Dorsolateral prefrontal cortex (tissue), 122 donors: ENCODE measurements at places on chromosomes 5 and 9.

- DNase-seq, result no peak
Measured at GRCh38 chr5:98483301-98483685, 290.2 kb upstream of the RGMB start.

DNA sequence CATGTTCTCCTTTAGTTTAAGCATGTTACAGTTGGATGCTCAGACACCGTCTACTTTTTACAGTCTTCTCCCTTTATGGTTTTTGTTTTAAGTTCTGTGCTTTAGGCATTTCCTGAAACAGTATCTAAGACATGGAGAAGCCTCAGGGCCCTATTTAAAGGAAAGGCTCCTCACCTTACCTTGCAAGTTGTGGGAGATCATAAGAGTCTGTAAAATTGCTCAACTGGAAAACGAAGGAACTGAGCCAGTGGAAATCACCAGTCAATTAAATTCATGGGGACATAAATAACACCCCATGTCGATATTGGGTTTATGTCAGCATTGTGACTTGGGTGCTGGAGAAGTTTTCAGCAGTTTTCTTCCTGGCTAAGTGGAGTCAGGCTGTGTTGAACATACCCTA, 239.2 kb downstream of the KIF4B start:
- no peak for DNase-seq

DNA sequence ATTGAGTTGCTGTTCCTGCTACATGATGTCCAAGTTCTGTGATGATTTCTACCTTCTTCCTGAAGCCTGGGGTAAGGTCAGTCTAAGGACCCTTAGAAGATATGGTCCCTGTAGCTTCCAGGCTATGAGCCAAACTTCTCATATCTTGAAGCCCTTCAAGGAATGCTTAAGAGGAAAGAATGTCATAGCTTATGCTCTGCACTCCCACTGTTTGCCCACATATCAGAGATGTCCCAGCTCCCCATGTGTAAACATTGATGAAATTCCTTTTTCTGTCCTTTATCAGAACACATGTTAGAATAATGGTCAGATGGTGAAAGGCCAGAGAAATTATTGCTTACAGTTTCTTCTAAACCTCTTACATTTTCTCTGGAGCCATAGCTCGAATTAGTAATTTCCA, 41.4 kb upstream of the RUSC2 start:
- no peak for DNase-seq

DNA sequence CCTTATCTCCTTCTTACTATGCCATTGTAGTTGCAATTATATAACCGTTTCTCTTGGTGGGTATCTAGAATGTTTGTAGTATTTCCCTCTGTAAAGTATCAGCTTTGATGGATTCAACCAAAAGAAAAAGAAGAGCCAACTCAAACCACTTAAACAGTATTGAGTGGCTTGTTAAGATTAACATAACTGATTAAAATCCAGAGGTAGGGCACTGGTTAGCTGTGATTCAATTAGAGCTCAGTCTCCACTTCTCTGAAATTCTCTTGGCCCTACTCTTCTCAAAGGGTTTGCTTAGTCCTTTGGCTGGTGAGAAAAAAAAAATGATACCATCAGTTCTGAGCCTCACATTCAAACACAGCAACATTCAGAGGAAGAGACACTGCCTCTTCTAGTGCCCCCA, 37.0 kb downstream of the TYRP1 start:
- DNase-seq, result no peak

GRCh38 chr9:36924071-36924470, 110.0 kb downstream of the PAX5 start:
- no peak for DNase-seq

DNA sequence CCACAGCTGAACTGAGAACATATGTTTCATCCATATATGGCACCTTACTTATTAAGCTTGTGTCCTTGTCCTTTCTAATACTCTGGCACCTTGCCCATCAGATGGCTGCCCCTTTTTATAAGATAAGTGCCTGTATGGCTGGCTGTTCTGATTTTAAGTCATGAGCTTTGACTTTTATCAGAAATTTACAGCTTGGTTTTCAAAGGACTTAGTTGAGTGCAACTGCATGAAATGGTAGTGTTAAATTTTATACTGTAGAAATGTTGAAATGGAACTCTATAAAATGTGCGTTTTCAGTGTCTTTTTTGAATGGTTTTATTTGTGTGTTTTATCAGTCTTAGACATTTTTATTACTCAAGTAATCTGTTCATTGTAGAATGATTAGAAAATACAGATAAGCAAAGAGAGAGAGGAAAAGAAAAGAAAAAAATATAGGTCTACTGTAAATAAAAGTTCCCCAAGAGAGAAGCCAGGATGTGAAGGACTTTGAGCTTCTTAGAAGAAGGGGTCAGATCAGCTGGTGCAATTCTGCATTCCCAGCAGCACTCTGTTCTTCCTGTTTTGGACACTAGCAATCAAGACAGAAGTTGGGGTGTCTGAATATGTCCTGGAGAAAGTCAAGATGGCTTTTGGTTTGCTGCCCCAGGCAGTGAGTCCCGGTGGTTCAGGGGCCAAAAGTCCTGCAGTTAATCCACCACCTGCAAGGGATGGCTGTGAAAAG, 38.9 kb downstream of the ARHGAP26 start:
- DNase-seq, result no peak

GRCh38 chr5:113527746-113528145, 14.3 kb downstream of the YTHDC2 start:
- no peak for DNase-seq

DNA sequence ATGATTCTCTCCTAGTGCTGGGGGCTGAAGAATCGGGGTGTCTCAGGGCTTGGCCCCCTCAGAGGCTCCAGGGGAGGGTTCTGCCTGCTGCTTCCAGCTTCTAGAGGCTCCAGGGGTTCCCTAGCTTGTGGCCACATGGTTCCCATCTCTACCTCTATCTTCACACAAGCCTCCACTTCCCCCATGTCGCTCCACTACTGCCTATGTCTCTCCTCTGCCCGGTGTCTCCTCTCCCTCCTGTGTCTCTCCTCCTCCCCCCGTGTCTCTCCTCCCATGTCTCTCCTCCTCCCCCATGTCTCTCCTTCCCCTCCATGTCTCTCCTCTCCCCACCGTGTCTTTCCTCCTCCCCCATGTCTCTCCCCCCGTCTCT, 12.2 kb upstream of the RNU6ATAC start:
- DNase-seq, result no peak

DNA sequence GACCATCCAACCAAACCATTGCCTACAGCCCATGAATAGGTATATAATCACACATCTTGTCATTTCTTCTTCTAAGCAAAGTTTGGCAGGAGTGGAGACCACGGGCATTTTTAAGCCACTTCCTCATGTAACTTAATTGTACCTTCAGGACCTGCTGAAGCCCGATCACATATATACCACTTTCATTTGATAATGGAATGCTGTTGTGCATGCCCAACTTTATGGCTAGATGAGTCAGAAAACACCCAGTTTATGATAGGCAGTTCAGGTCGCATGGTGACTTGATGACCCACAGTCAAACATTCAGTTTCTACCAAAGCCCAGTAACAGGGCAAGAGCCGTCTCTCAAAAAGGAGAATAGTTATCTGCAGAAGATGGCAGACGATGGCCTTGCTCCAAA, 2295.0 kb upstream of the ACO1 start:
- no peak for DNase-seq

DNA sequence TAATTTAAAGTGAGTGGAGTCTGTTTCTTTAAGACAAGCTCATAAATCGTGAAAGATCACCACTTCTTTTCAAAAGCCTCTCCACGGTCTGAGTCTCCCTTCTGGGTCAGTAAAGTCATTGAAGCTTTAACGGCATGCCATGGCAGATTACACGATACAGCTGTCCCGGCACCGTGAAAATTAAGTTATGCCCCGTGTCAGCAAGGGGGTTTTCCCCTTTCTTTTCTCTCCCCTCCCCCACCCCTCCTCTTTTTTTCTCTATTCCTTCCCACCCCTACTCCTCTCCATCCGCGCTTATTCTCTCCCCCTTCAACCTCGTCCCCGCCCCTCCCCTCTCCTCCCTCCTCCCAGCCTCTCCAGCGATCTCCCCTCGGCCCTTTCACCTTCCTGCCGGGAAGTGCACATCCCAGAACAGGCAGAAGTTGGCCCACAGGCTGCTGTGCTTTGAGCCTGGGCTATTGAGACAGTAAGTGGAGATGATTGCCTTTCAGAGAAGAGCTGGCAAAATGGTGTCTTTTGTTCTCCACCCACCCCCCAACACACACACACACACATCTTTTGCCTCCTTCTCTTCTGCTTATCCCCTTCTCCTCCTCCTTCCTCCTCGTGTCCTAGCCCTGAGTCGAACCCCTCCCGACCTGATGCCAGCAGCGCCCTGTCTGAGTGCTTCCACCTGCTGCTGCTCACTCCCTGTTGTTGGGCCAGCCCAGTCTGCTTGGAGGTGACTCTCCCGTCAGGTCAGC, 44.1 kb downstream of the GAS1 start:
- DNase-seq, result no peak

DNA sequence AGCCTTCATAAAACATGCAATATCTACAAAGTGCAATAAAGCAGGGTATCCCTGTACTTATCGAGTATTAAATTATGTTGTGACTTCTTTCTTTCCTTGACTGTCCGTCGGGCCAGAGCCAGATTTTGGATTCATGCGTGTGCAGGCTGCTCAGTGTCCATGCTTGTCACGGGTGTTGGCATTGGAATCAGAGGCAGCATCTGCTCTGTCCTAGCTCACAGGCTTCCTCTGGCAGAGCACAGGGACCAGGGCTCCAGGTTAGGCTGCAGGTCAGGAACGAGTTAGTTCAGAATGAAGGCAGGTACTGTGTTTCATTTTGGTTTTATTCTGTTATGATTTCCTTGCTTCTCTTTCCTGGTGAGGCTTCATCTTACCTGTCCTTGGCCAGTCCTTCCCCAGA, 249.8 kb downstream of the AUH start:
- DNase-seq, result no peak
